ENCODE measurements at places on chromosomes 1 and 21. TPM values are rescaled to one million over a fixed set of nuclear protein-coding genes. Genes with fewer than 3 reads are reported as not detected.

GRCh38 chr1:18066576-18066975 lies 41.0 kb upstream of the IGSF21 start:
- H3K27ac ChIP-seq = no peak overlapping the region
- no peak overlapping the region for H3K4me3 ChIP-seq
- no peak for DNase-seq
- no peaks in the 10 kb centered on the region for H3K36me3 ChIP-seq
- H3K4me1 ChIP-seq = peaks cover 10% of the 10 kb centered on the region

DNA sequence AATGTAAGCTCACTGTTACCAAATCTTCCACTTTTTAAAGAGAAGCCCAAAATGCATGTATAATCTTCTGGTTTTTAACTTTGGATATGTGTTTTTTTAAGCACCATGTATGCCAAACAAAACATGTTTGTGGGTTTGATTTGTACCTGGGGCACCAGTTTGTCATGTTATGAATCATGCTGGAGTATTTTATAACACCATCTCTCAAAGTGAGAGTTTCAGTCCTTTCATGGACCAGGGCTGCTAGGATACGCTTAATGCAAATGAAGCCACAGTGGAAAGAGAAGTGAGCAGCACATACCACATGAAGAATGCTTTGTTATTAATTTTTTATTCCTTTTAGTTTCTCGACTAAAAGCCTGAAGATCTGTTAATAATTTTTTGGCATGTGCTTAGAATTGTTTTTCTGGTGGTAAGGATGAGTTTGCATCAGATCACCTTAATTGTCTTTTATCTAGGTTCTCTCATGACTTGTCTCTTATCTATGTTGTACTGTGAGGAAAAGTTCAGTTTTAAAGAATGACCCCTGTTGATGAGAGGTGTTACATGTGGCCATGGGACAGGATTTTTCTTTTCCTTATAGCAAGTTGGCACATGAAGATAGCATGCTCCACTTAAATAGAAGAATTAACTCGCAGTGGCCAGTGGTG lies 2.0 kb upstream of the RABGAP1L start:
- no peak overlapping the region for H3K27ac ChIP-seq
- no peaks in the 10 kb centered on the region for H3K36me3 ChIP-seq
- H3K27me3 ChIP-seq = no peaks in the 10 kb centered on the region

KRTAP12-2 gene
- total RNA-seq = not detected

GRCh38 chr1:66532798-66533783 lies 862 bp upstream of the SGIP1 start:
- DNase-seq = peak; percentile 67
- H3K4me1 ChIP-seq = peaks cover 9% of the 10 kb centered on the region
- peak overlapping the region; percentile 64 for H3K4me3 ChIP-seq
- no peaks in the 10 kb centered on the region for H3K27me3 ChIP-seq
- H3K36me3 ChIP-seq = no peaks in the 10 kb centered on the region

TSHB gene
- total RNA-seq = not detected

KRTAP19-1 gene
- not detected for total RNA-seq

DNA sequence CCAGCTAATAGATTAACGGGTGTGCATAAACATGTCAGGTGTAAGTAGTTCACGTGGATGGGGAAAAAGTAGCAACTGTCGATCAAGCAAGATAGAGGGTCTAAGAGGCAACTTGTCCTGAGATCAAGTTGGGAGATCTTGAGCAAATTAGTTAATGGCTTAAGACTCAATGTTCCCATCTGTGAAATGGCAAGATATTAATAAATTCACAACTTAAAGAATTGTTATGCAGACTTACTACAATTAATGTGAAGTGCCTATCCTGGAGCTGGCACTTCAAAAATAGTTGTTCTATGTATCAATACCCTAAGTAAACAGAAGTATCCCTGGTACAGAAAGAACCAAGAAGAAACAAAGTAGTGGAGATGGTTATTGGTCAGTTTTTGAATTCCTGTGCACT lies 312.4 kb downstream of the ASTN1 start:
- H3K27ac ChIP-seq = no peak overlapping the region
- H3K4me3 ChIP-seq = no peak overlapping the region
- no peaks in the 10 kb centered on the region for H3K36me3 ChIP-seq
- H3K4me1 ChIP-seq = no peaks in the 10 kb centered on the region
- no peak for DNase-seq
- H3K27me3 ChIP-seq = no peaks in the 10 kb centered on the region

RHBG gene
- not detected for total RNA-seq

DNA sequence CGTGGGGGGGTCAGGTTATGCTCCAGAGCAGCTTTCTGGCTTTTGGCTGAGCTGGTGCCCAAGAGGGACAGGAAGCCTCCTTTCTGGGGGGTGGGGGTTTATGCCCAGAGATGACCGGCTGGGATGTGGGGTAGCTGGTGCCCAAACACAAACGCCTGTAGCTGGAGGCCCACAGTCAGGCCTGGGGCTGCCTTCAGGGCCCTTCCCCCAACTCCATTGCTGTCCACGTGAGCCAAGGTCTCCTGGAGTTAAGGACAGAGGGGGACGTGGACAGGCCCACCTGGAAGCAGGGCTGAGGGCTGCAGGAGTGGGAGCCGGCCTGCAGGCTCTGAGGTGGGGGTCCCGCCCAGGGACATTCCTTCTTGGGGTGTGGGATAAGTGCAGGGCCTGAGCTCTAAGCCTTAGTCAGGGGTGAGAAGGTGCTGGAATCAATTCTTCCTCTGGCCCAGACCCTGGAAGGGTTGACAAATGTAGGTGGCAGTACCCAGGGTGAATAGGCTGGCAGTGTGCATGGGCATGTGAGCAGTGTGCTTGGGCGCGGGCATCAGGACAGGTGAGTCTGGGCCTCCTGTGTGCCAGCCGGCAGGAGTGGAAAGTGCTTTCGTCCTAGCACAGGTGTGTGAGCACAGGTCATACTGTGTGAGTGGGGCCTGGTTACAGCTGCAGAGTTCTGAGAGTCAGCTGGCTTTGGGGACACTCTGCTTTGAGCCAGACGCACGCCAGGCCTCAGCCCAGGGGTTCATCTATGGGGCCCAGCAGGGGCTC lies 6.8 kb downstream of the CPLANE2 start:
- DNase-seq = no peak
- H3K4me3 ChIP-seq = no peak overlapping the region
- H3K27me3 ChIP-seq = peaks cover 45% of the 10 kb centered on the region
- H3K27ac ChIP-seq = no peak overlapping the region

DNA sequence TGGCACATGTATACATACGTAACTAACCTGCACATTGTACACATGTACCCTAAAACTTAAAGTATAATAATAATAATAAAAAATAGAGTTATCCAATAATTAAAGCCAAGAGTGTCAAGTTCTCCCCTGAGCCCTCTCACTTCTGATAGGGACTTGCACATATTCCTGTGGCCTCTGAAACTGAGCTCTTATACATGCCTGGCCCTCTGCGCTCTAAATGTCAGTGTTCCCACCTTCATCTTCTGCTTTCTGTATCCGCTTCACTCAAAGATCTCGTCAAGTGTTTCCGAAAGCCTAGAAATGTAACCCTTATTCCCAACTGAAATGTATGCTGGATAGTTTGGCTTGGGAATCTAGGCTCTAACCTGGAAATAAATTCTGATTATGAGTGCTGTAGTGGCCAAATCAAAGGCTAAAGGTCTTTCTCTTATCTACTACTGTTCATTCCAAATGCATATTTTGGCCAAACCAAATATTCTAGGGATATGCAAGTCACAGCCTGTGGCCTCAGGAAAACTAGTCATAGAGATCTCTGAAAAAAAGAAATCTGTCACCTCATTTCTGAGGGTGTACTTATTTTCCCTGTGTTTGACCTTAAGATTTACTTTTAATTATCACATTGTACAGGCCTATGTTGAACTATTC lies 99.5 kb upstream of the LYPLAL1 start:
- no peak overlapping the region for H3K4me3 ChIP-seq
- no peaks in the 10 kb centered on the region for H3K27me3 ChIP-seq
- no peak for DNase-seq
- no peak overlapping the region for H3K27ac ChIP-seq
- H3K4me1 ChIP-seq = no peaks in the 10 kb centered on the region

VCAM1 gene
- 81.8 TPM for total RNA-seq

- H3K36me3 ChIP-seq = no peaks in the 10 kb centered on the region
- no peak overlapping the region for H3K4me3 ChIP-seq
- no peaks in the 10 kb centered on the region for H3K4me1 ChIP-seq
- no peak overlapping the region for H3K27ac ChIP-seq
- H3K27me3 ChIP-seq = no peaks in the 10 kb centered on the region
- DNase-seq = no peak
Measured at GRCh38 chr1:167107456-167107855, 13.6 kb downstream of the STYXL2 start.

KRTAP10-3 gene
- not detected for total RNA-seq

GRCh38 chr1:118007391-118007790 lies 77.9 kb downstream of the WDR3 start:
- no peak overlapping the region for H3K27ac ChIP-seq
- no peaks in the 10 kb centered on the region for H3K36me3 ChIP-seq
- DNase-seq = no peak
- H3K4me3 ChIP-seq = no peak overlapping the region

DNA sequence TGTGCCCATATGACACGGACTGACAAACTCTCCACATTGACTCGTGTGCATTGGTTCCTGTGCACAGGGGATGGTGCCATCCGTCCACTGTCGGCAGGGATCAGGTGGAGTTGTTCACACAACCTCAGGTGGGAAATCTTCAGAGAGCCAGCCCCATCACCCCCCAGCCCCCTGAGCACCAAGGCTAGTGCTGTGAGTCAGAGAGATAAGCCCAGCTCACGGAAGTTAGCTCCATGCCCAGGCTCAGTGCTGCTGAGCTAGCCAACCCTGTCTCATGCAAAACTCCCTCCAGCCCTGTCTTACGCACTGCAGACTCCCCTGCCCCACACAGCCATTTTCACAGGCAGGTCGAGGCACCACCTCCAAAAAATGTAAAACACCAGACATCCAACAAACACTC lies 139.0 kb upstream of the NGF start:
- H3K27ac ChIP-seq = no peak overlapping the region
- H3K4me3 ChIP-seq = no peak overlapping the region
- DNase-seq = no peak
- H3K36me3 ChIP-seq = no peaks in the 10 kb centered on the region
- H3K27me3 ChIP-seq = no peaks in the 10 kb centered on the region

DNA sequence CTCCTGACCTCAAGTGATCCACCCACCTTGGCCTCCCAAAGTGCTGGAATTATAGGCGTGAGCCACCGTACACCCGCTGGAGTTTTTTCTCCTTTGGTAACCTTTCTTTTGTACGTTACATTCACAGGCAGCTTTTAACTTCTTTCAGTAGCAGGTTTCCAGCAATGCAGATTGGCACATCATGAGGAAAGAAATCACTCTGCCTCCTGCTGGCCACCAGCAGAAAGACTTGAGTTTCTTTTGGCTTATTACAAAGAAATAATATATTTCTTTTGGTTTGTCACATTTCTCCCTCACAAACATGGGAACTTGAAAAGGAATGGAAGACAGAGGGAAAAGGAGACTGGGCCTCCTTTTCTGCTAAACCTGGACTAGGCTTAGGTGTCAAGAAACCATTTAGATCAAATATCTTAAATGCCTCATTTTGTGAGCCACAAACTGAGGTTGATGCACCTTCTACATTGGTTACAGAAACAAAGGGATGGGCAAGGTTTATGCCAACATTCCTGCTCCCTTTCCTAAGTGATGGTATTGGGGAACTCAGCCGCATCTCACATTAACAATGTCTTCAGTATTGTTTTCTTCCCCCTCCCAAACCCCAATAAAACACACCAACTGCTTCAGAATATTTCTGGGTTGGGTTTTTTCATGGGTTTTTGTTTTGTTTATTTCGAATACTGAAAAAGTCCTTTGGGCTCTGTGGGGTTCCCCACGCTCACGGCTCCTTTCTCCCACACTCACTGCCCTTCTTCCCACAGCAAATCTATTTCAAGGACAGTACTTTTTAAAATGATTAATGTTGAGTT lies 7.7 kb downstream of the ENSA start:
- peaks cover 2% of the 10 kb centered on the region for H3K4me1 ChIP-seq
- H3K27ac ChIP-seq = peak overlapping the region; percentile 7
- H3K36me3 ChIP-seq = peaks cover 67% of the 10 kb centered on the region
- DNase-seq = peak; percentile 65
- no peaks in the 10 kb centered on the region for H3K27me3 ChIP-seq

DNA sequence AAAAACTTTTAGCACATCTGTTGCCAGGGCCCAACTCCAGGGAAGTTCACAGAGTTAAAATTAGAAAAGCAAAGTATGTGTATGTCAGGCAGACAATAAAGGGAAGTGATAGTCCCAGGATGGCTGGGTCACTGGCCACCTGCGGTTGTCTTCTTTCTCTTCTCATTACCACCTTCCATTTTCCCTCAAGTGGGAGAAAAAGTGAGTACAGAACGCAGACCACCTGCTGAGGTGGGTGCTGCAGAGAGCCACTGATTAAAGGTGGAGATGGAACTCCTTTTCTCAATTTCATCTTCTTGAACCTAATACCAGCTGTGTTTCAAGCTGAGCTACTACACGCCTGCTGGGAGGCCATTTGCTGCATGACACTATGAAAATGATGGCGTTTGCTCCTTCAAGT lies 88.8 kb upstream of the PDE4B start:
- H3K36me3 ChIP-seq = no peaks in the 10 kb centered on the region
- no peaks in the 10 kb centered on the region for H3K27me3 ChIP-seq
- no peak for DNase-seq
- no peaks in the 10 kb centered on the region for H3K4me1 ChIP-seq
- no peak overlapping the region for H3K27ac ChIP-seq

NT5C1A gene
- 2.4 TPM for total RNA-seq

GRCh38 chr1:44714532-44714931 lies 16.4 kb downstream of the RNU5D-1 start:
- no peak overlapping the region for H3K4me3 ChIP-seq
- no peaks in the 10 kb centered on the region for H3K36me3 ChIP-seq
- H3K27me3 ChIP-seq = no peaks in the 10 kb centered on the region
- H3K27ac ChIP-seq = no peak overlapping the region
- DNase-seq = no peak

DNA sequence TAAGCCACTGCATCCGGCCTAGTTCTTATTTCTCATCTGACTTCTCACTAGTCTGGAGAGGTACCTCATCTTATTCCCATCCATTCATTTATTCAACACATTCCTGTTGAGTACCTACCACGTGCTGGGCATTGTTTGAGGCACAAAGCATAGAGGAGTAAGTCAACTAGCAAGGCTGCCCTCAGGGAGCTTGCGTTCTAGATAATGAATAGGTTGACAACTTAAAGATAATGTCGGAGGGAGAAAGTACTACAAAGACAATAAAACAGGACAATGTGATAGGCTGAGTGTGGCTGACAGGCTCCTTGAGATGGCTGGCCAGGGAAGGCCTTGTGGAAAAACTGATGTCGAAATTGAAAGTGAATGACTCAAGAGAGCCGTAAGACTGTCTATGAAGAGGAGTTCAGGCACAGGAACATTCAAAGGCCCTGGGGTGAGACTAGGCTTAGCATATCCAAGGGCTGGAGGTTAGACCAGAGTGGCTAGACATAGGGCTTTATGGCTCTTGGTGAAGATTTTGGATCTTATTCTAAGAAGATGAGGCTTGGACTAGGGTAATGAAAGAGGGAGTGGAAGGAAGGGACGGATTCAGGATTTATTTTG lies 18.3 kb downstream of the SPATA21 start:
- DNase-seq = no peak
- no peak overlapping the region for H3K27ac ChIP-seq
- H3K4me1 ChIP-seq = no peaks in the 10 kb centered on the region
- H3K4me3 ChIP-seq = no peak overlapping the region

- DNase-seq = no peak
- H3K36me3 ChIP-seq = no peaks in the 10 kb centered on the region
- peaks cover 3% of the 10 kb centered on the region for H3K4me1 ChIP-seq
- H3K27ac ChIP-seq = no peak overlapping the region
- H3K4me3 ChIP-seq = no peak overlapping the region
Measured at GRCh38 chr1:183033205-183033604, 10.0 kb downstream of the LAMC1 start.

GRCh38 chr21:28696844-28697410 lies 295.8 kb downstream of the LTN1 start:
- no peak overlapping the region for H3K4me3 ChIP-seq
- DNase-seq = no peak
- H3K4me1 ChIP-seq = no peaks in the 10 kb centered on the region
- H3K27ac ChIP-seq = no peak overlapping the region

All from spinal cord (tissue), 10 donors.